ENCODE measurements at places on chromosomes 11 and 22.

DNA sequence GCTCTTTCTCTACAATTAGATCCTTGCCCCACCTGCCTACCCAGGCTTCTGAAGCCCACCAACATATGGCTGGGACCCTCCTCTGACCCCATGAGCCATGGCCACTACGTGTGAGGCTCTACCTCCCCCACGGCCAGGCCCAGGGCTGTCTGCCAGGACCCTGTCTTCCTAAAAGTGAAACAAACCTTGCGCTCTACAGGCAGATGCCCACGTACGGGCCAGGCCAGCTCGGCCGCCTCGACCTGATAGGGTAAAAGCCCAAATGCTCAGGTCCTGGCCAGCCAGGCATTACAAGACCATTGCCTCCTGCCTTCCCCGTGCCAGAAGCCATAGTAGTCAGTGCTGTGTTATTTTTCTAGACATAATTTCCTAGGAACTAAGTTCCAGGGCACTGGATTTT, 1496.4 kb downstream of the BRD1 start:
- no peak for DNase-seq

DNA sequence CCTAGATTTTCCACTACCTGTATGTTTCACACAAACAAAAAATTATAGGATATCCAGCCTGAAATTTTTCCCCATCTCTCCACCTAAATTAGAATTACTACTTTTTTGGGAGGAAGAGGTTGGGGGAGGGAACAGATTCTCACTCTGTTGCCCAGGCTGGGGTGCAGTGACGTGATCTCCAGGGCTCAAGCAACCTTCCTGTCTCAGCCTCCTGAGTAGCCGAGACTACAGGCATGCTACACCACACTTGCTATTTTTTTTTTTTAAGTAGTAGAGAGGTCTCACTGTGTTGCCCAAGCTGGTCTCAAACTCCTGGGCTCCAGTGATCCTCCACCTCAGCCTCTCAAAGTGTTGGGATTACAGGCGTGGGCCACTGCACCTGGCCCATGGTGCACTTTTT, 9.5 kb downstream of the JAML start:
- no peak for DNase-seq

- DNase-seq, result peak; percentile 91
Observed at GRCh38 chr11:31645747-31646146, 136.2 kb downstream of the ELP4 start.

- peak; percentile 79 for DNase-seq
Observed at GRCh38 chr11:19929655-19930054, 217.0 kb downstream of the NAV2 start.

GRCh38 chr11:26626346-26626745, 54.3 kb upstream of the MUC15 start:
- DNase-seq, result peak; percentile 91

DNA sequence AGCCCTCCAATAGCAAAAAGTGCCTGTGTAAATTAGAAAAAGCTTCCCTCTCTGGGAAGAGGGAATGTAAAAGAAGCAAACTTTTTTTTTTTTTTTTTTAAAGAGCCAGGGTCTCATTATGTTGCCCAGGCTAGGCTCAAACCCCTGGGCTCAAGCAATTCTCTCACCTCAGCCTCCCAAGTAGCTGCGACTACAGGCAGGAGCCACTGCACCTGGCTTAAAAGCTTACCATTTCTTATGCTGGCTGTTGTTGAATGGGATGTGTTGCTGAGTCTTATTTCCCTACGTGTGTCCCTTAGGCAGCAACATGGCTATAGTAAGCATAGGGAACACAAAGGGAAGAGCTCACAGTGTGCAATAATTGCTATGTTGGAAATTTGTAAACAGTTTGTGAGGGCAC, 225.5 kb upstream of the CCDC90B start:
- no peak for DNase-seq

DNA sequence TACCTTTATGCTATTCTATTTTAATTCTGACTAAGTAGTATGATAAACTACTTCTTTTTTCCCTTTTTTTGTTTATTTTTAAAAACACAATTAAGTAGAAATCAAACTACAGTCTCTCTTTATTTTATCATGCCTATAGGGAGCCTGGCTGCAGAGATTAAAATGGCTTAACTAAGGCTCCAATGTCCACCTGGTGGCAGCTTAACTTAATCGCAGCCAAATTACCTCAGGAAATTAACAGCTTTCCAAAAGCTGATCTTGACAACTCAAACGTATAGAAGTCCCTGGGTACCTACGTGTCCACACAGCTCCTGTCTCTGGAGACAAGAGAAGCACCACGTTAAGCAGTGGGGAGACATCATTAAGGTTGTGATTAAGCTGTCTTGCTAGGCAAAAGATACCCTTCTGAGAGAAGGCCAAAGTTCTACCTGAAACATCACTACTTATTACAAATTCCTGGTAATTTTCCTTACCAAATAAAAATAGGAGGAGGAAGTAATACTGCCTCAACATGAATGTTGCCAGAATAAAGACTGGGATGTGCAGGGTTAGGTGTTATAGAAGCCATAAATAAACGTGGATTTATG, 63.2 kb upstream of the SNX19 start:
- peak; percentile 73 for DNase-seq

DNA sequence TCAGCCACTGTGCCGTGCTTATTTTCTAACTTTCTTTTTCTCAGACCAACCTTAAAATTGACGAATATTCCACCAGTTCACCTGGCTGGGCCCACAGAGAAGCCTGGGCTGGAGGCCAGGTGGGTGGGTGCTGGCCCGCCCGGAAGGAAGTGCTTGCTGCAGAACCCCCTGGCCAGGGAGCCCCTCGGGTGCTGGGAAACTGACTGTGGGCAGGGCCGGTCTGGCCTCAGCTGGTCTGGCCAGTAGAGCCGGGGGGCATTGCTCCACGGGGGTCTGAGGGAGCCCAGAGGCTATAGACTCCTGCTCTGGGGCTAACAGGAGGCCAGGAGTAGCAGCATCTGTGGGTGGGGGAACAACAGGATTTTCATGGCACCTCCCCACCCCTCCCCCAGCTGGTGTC, 6.8 kb upstream of the CHID1 start:
- no peak for DNase-seq

DNA sequence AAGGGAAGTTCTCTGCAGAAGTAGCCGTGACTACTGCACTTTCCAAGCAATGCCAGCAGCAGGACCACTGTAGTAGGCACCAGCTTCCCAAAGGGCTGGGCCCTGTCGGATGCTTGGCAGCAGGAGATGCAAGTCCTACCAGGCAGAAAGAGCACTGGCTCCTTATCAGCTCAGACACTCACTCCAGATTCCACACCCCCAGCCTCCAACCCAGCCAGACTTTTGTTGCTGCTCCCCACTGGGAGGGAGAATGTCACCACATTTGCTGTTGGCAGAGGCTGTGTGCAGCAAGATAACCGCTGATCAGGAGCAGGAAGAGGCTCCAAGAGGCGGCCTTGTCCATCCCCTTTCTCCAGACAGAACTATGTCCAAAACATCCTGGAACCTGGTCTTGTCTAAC, 118.7 kb downstream of the C11orf58 start:
- DNase-seq, result no peak

GRCh38 chr11:15099267-15099666, 15.5 kb upstream of the INSC start:
- DNase-seq, result peak; percentile 40

Measured in fibroblast of mammary gland (primary cell).